ENCODE measurements at places on chromosomes 7 and 10. TPM values are rescaled to one million over a fixed set of nuclear protein-coding genes. Genes with fewer than 3 reads are reported as not detected.

Gene TFEC
- total RNA-seq = 0.89 TPM

GRCh38 chr7:47937065-47937687 is 11.1 kb downstream of the PKD1L1 start:
- no peak for DNase-seq

- DNase-seq = no peak
Measured at GRCh38 chr10:120833222-120833928, 17.8 kb upstream of the WDR11 start.

DNA sequence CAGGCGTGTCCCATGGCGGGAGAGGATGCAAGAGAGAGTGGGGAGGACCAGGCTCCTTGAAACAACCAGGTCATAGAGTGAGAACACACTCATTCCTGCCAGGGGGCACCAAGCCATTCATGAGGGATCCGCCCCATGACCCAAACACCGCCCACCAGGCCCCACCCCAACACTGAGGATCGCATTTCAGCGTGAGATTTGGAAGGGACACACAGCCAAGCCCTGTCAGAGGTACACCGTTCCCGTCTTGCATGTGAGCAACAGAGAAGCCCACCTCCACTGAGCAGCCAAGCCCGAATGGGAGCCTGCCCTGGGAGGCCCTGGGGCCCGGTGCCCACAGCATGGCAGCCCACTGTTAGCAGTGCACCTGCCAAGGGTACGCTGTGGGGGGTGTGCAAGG is 7.9 kb upstream of the ARPC1B start:
- no peak for DNase-seq

DNA sequence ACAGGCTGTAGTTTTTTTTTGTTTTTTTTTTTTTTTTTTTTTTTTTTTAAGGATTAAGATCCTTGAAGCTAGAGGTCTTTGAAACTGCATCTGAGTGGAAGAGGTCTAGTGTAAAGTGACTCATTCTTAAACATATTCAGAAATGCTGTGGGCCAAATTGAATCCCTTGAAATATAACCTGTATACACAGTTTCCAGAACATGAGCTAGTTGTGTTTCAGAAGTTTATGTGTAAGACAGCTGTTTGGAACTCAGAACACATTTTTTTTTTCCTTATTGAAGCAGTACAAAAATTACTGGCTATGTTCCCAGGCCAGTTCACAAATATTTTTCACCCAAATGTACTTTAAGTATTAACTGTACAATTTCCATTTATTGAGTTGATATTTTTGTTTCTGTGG is 67.9 kb downstream of the PPP1R9A start:
- DNase-seq = no peak

Gene UNCX
- total RNA-seq = not detected

Gene NPVF
- total RNA-seq = not detected

GRCh38 chr10:81886939-81887338 is 11.9 kb downstream of the NRG3 start:
- no peak for DNase-seq

DNA sequence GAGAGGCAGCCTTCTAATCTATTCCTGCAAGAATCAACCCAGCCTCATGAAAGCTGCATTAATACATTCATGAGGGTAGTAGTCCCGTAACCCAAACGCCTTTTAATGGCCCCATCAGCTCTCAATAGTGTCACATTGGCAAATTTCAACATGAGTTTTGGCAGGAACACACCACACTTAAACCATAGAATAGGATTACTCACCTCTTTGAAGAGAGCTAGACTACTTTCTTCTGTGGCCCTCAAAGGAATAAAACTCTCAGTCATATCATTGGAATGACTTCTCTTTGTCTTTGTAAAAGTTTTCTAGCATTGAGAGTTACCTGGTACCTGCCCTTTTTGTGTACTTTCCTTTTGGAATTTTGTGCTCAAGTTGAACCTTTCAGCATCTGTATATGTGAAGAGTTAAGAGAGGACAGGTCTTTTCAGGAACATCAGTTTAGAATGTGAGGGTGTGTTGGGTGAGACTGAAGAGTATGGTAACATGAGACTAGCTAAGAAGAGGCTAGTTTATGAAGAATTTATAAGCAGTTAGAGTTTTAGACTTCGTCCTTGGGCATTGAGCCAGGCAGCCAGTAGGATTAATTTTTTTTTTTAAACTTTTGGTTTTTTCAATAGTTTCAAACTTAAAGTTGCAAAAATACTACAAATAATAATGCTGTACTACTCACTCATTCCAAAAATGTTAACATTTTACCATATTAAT is 92.6 kb downstream of the MLLT10 start:
- DNase-seq = no peak

GRCh38 chr7:2030475-2031450 is 202.0 kb downstream of the MAD1L1 start:
- no peak for DNase-seq

Gene FEZF1
- total RNA-seq = not detected
